ENCODE measurements at places on chromosomes 7 and 10.

- no peak for DNase-seq
Measured at GRCh38 chr10:77636967-77637531, 559 bp downstream of the KCNMA1 start.

GRCh38 chr10:72918352-72918751 lies 24.8 kb downstream of the OIT3 start:
- no peak for DNase-seq

- no peak for DNase-seq
Measured at GRCh38 chr10:90856964-90857634, 740 bp downstream of the HTR7 start.

GRCh38 chr7:139720705-139721231 lies 57.0 kb downstream of the HIPK2 start:
- no peak for DNase-seq

DNA sequence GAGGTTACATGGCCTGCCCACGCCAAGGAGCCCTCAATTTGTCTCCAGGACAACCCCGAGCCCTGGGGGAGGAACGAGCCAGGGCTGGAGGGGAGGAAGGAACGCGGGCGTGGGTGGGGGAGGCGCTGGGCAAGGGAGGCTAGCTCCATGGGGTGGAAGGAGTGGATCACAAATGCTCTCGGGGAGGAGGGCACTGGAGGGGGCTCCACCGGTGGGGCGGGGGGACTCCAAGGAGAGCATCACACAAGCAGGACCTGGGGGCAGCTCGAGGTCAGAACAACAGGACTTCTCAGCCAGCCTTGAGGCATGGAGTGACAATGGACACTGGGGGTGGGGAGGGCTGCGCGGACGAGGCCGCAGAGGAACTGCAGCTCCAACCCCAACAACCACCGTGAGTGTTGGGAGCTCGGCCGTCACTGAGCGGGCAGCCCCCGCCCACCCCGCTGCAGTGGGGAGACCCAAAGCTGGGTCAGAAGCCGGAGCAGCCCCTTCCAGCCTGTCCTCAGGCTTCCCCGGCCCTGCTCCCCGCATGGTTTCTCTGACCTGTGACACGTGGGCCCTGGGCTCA lies 41.1 kb downstream of the STK32C start:
- DNase-seq, result no peak

- no peak for DNase-seq
Measured at GRCh38 chr7:8437606-8438005, 4.2 kb downstream of the NXPH1 start.

- no peak for DNase-seq
Measured at GRCh38 chr7:48660306-48660870, 264.0 kb upstream of the CDC14C start.

GRCh38 chr7:42198296-42198695 lies 38.7 kb downstream of the GLI3 start:
- no peak for DNase-seq

- DNase-seq, result no peak
Measured at GRCh38 chr7:45564886-45565455, 9.2 kb upstream of the ADCY1 start.

- DNase-seq, result no peak
Measured at GRCh38 chr7:122010116-122010515, 133.9 kb downstream of the AASS start.

- no peak for DNase-seq
Measured at GRCh38 chr10:110448682-110449418, 48.9 kb upstream of the DUSP5 start.

- no peak for DNase-seq
Measured at GRCh38 chr10:70137927-70138883, 5.6 kb upstream of the AIFM2 start.

DNA sequence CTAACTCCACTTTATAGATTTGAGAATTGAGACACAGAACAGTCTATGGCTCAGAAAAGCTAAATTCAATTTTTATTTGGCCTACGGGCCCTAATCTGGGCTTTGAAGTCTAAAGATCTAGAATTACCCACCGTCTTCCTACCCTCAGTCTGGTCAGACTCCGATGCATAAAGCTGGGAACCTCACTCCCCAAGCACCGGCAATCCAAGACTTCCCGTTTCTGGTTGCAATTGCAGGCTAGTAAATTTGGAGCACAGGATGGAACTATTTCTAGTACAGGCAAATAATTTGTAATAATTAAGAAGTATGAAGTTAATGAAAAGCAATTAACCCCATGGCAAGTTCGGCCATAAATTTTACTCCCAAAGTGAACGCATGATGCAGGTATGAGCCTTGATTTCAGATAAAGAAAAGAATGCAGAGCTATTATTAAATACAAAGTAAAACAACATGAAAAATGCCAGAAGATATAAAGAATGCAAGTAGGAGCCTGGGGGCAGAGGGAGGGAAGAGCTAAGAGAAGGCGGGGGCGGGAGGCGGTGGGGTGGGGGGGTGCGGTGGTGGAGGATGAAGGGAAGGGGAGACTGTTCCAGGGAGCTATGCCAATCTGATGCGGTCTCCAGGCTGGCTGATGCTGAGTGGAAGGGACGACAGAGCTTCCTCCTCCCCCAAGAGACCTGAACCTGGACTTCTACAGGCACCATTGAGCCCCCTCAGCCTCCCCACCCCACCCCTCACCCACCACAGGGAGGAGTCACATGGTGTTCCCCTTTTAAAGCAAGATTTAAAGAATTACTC lies 45.1 kb downstream of the BPGM start:
- DNase-seq, result no peak

GRCh38 chr7:141074162-141074991 lies 513 bp downstream of the TMEM178B start:
- DNase-seq, result no peak
